ENCODE measurements at places on chromosomes 13 and 19.
A peak's percentile ranks its signal among the peaks of the same experiment; 100 is the strongest.

DNA sequence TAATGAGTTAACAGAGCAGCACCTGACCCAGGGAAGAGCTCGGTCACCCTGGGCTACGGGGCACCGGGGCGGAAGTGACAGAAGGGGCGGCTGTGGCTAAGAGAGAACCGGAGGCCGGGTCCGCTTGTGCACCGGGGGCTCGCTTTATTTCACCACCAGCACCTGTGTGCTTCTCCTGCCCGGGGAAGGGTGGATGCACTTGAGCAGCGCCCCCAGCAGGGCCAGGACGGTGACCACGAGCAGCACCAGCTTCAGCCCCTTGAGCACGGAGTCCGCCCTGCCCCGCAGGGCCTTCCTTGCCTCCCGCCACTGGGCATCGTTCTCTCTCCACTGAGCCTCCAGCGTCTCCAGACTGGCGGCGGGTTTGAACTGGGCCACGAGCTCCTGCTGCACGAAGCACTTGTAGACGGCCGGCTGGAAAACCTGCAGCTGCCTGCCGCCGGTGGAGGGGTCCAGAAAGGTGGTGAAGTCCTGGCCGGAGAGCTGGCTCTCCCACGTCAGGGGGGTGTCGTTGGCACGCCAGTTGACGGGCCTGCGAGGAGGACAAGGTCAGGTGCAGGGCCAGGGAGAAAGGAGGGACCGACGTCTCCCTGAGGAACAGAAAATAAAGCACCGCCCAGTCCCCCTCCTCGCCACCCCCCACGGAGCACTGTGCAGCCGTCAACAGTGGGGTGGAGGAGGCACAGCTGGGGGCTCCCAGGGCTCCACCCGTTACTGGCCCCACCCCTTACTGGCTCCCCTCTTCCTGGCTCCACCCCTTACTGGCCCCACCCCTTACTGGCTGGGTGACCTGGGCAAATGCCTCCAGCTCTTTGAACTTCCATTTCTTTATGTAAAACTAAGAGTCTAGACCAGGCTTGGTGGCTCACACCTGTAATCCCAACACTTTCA lies 3.6 kb downstream of the FAM187B start:
- DNase-seq: no peak

DNA sequence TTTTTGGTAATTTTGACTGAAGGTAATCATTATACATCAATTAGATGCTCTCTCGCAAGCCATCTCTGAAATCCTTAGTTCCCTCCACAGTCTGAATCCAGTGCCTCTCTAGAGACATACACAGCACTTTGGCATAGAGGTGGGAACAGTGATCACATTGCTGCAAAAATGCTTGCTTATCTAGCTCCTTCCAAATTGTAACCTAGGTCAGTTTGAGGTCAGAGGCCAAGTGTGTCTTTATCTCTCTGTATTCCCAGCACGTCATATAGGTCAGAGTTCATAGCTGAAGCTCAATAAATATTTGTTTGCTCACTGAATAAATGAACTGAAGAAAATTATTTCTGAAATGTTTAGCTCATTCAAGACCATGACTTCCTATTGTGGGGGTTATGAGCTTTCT lies 462.5 kb downstream of the DIAPH3 start:
- DNase-seq: no peak

DNA sequence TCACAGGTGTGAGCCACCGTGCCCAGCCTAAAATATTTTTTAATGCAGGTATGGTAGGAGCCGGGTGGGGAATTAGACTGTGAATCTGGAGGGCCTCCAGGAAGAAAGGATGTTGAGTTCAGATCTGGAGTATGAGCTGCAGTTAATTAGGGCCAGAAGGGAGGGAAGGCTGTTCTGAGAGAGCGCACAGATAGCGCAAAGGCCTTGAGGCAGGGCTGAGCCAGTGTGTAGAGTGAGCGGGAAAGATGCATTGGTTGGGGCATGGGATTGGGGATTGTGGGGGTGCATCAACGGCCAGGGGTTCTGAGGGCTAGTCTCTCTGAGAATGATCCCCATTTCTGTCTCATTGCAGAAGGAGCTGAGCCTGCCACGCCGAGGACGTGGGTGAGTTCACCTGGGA lies 9.7 kb downstream of the MAST3 start:
- no peak for DNase-seq

DNA sequence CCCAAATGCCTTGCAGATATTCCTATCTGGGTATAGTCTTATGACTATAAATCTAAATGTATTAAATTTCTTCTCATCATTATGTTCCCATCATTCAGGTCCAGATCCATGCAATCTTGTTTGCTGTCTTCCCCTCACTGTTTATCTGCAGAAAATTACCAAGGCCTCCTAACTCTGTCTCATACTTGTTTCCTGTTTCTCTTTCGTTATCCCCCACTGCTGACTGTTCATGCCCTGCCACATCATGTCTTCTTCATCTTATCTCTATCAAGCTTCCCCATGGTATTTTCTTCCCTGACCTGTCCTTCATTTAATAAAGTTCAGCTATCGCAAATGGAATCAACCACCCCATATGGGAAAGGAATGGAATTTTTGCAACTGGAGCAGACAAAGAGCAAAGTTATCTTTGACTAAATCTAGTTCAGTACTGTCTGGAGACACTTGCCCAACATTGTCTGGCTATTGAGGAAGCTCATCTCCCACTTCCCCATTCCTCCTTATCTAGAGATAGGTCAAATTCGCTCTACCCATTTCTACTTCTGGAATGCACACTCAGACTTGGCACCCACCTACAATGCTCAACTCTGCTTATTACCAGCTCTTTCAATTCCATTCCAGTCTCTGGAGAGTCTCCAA lies 1358.1 kb downstream of the EFNB2 start:
- no peak for DNase-seq

DNA sequence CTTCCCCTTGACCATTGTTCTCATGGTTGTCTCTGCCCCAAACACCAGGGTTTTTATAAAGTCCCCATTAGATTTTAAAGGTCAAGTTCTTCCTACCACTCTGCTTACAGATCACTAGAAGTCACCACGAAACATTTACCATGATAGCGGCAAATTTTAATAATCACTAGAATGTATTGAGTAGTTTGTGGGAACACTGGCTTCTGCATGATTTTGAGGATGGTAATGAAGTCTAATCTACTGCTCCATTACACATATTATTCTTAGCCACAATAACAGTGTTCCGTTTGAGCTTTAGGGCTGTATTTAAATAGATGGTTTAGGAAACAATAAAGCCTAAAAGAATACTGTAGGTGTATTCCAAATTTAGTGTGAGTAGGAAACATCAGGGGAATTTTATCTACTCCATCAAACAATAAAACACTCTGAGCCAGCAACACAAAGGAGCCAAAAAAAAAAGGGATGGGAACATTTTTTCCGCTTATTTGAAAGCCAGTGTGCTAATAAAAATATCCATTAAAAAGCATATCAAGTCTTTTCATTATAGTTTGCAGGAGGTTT lies 49.7 kb downstream of the KLF12 start:
- DNase-seq: no peak

GRCh38 chr13:21934284-21934683 lies 263.4 kb downstream of the FGF9 start:
- no peak for DNase-seq

DNA sequence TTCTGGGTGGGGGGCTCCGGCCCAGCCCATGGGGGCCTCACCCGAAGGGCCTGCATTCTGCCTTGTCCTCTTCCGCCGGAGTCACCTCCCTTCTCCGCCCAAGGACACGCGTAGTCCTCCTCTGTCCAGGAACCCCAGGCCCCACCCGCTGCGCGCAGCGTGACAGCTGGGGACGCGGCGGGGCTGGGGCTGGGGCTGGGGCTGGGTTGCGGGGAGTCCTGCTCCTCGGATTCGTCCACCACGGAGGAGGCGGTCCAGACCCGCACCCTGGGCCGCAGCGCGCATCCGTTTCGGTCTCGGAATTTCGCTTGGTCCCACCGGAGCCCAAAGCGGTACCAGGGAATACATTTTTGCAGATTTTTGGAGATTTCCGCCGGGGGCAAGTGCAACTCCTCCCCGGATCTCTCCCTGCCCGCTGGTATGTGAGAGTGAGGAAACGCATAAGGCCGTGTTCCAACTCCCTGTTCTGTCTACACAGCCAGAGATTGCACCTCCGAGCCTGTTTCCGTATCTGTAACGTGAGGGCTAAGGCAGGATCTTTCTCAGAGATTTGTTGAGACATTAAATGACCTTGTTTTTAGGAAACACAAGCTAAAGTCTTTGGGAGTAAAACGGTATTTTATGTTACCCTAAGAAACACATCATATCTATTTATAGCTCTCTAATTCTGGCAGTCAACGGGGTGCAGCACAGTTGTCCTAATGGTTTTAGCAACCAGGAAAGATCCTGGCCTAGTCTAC lies at the start of gene COX7A1:
Gene COX7A1, minus strand, starts transcription at position 96 of the 740 bp plus-strand sequence. Its CDS starts 40 bp downstream, at position 56.
- no peak for DNase-seq

- no peak for DNase-seq
Observed at GRCh38 chr19:5316138-5316537, 24.5 kb downstream of the PTPRS start.

- peak; percentile 55 for DNase-seq
Observed at GRCh38 chr19:17703824-17704463, 15.3 kb upstream of the MAP1S start.

- DNase-seq: no peak
Observed at GRCh38 chr19:15525291-15525690, 17.0 kb downstream of the CYP4F22 start.

GRCh38 chr19:37593996-37594303 lies 642 bp downstream of the ZNF571 start:
- no peak for DNase-seq

- no peak for DNase-seq
Observed at GRCh38 chr19:51317968-51318367, 6.5 kb downstream of the IGLON5 start.

GRCh38 chr13:49134305-49134704 lies 85.8 kb upstream of the MLNR start:
- DNase-seq: no peak

- no peak for DNase-seq
Observed at GRCh38 chr13:83905641-83906040, 23.4 kb upstream of the SLITRK1 start.

- no peak for DNase-seq
Observed at GRCh38 chr19:29643361-29643935, 21.8 kb upstream of the PLEKHF1 start.

DNA sequence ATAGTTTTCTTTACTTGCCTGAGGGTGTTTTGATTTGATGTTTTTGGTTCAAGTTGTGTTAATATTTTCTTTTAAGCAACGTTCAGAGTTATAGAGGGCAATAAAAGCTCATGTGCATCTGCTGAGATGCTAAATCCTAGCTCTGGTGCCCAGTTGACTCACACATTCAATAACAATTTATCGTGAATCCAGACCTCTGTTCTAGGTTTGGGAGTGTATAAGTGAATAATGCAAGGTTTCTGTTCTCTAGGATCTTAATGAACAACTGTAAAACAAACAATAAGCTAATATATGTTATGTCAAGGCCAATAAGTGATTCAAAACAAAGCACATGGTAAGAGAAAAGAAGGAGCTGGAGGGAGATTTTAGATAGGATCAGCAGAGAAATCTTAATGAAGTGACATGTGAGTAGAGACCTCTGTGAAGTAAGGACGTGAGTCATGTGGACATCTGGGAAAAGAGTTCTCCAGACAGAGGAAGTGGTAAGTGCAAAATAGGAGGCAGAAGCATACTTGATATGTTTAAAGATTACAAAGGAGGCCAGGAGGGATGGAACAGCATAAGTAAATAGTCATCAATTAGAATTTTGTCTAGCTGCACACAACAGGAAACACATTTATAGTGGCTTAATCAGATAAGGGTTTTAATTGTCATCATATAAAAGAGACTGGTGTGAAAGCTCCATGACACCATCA lies 278.5 kb upstream of the HTR2A start:
- DNase-seq: no peak

DNA sequence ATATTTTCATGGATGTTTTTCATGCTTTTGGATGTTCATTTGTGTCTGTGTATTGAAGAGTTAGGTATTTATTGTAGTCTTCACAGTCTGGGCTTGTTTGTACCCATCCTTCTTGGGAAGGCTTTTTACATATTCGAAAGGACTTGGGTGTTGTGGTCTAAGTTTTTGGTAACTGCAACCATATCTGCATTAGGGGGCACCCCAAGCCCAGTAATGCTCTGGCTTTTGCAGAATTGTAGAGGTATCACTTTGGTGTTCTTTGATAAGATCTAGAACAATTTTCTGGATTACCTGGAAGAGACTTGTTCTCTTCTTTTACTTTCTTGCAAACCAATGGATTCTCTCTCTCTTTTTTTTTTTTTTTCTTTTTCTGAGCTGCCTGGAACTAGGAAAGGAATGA lies 581.3 kb downstream of the DACH1 start:
- DNase-seq: no peak

- no peak for DNase-seq
Observed at GRCh38 chr13:84352946-84353345, 470.7 kb upstream of the SLITRK1 start.

- DNase-seq: peak; percentile 16
Observed at GRCh38 chr13:26872525-26873385, 112.2 kb upstream of the GPR12 start.

GRCh38 chr19:51131780-51132680 lies 7.3 kb downstream of the SIGLEC9 start:
- no peak for DNase-seq

All from T-helper 2 cell treated with Interferon-gamma antibody and Interleukin-4, amounts not matched to agents 5 μg/mL and 100 μg/mL, for 36 hours (primary cell).